ENCODE measurements at places on chromosomes 2 and 18.

DNA sequence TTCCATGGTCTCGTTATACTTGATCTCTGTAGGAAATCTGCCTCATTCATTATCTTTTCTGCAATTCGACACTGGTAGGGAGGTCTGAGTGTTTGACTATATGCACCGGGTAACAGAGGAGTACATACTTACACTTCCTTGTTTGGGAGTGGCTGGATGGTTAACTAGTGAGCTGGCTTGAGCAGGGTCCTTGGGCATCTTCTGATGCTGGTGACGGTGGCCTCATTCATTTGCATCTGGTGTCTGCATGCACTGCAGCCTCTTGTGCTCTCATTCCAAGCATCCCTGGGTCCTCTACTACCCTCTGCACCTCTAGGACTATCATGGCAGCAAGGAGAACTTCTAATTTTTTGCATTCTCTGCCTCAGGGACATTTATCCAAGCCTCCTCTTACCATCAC is 100.0 kb upstream of the TCF4 start:
- no peak for DNase-seq

- DNase-seq: no peak
Measured at GRCh38 chr2:109193807-109194619, 65.0 kb downstream of the SH3RF3 start.

GRCh38 chr2:33099989-33100388 is 153.2 kb downstream of the LTBP1 start:
- no peak for DNase-seq

- peak; percentile 5 for DNase-seq
Measured at GRCh38 chr2:170771421-170771937, 1.3 kb downstream of the ERICH2 start.

DNA sequence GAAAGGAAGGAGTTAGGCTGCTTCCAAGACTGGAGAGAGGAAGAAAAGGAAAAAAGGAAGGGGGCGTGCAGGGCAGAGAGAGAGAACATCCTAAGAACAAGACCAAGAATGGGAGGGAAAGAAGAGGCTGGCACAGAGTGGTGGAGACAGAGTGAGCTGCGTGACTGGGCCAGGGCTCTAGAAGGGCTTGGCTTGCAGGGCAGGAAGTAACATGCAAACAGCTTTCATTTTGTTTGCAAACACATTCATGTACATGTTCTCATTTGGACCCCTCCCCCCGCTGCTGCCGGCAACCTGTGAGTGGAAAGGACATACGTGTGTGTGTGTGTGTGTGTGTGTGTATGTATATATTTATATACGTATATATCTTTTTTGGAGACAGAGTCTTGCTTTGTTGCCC is 46.8 kb upstream of the DNMT3A start:
- DNase-seq: no peak

GRCh38 chr18:74796841-74797576 is 199.3 kb downstream of the ZNF407 start:
- peak; percentile 59 for DNase-seq

- no peak for DNase-seq
Measured at GRCh38 chr18:32213693-32214092, 23.9 kb downstream of the MEP1B start.

Measured in SK-N-DZ (cell line).